ENCODE measurements at places on chromosomes 5 and 9.

- DNase-seq: no peak
These were observed 13.2 kb downstream of the DOCK8 start for GRCh38 chr9:227860-228259.

DNA sequence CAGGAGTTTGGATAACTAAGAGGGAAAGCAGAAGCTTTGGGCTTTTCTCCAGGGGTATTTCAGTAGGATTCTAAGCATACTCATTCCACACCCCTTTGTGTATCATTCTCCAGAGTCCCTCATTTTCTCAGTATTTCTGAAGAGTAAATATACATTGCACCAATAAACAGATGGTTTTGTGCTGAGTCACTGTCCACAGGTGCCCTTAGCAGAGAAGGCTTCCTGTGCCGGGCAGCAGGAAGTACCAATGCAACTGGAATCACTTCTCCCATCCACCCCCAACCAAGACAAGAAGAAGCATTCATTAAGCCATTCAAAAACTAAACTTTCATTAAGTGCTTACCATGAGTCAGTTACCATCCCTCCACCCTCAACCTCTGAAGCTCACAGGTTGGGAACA is 3.6 kb upstream of the CCNJL start:
- no peak for DNase-seq

GRCh38 chr9:123861756-123862120 is 68.2 kb downstream of the DENND1A start:
- DNase-seq: no peak

DNA sequence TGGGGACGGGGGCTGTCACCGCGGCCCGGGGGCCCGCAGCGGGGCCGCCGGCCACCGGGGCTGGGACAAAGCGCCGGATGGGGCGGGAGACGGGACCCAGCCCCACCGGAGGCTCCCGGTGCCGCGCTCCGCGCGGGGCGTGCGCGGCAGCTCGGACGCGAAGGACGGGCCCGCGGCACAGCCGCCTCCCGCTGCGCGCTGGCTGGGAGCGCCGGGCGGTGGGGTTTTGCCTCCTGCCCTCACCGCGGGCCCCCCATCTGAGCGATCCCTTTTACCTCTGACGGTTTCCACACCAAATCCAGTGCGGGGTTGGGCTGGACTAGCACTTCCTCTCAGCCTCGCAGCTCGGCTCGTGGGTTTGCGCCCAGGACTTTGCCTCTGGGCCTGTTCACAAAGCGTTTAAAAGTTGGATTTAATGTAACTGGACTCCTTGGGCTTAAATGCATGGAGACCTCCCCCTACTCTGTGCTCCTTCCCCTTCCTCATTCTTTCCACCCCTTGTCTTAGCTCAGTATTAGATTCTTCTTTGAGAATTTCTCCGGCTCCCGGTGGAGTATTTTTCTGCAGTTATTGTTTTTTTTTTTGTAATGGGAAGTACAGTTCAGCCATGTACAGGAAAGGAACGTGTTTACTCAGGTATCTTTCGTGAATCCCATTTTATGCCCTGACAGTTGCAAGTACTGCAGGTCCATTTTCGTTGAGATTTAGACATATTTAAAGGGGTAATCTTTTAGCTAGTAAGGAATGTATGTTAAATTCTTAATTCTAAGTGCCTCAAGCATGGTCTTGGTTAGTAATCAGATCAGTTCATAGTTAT is 691 bp downstream of the FCHO2 start:
- no peak for DNase-seq

GRCh38 chr9:93686127-93686879 is 109.9 kb downstream of the PHF2 start:
- no peak for DNase-seq

GRCh38 chr5:82185851-82186250 is 92.3 kb downstream of the RPS23 start:
- DNase-seq: no peak

GRCh38 chr5:50655810-50656205 is 10.6 kb upstream of the PARP8 start:
- DNase-seq: no peak

DNA sequence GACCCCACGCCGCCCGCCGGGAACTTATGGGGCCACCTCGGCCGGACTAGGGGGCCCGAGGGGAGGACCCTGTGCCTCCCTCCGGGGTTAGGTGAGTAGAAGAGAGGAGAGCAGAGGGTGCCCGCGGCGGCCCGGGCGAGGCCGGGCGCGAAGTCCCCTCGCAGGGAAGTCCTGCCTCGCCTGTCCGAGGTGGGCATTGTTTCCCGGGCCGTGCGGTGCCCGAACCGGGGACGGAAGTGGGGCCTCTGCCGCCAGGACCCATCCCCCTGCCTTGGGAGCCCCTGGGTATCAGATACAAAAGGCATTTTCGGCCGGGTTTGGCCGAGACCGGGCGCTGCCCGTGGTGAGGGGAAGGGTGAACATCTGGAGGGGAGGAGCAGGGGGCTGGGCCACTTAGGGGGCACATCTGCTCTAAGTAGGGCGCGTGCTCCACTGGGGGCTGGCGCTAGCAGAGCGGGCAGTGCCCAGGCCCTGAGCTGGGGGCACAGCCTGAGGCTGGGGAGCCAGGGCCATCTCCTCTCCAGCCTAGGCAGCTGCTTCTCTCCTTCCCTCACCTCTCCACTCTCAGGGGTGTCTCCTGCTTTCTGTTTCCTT is 48.2 kb downstream of the DAB2IP start:
- DNase-seq: no peak

GRCh38 chr5:11520241-11520930 is 383.9 kb downstream of the CTNND2 start:
- DNase-seq: no peak

DNA sequence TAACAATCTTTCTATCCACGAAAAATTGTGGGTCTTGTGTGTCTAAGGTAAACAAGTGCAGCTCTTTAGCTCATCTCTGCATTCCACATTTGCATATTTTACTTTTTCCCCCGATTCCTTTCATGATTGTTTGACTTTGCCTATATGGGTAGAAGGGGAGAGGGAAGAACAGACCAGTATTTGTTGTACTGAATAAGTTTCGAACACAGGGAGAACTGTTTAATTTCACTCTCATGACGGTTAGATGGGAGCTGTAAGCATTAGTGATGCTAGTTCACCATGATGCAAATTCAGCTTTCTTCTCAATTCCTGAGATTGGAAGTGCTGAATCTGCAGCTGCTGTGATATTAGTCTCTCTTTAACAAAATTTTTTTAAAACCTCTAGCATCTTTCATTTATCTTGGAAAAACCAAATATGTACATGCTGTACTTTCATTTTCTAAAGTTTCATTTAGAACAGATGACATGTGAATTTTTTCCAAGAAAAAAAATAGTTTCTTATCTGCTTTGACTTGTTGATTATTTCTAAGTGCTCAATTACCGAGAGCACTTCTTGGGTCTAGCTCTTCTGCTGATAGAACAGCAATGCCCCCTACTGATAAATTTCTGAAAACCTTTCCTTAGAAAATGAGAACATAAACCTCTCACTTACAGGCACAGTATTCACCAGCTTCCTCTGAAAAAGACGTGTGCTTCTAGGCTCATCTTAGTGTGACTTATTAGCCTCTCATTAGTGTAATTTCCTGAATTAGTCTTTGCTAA is 149.5 kb downstream of the BAAT start:
- no peak for DNase-seq

DNA sequence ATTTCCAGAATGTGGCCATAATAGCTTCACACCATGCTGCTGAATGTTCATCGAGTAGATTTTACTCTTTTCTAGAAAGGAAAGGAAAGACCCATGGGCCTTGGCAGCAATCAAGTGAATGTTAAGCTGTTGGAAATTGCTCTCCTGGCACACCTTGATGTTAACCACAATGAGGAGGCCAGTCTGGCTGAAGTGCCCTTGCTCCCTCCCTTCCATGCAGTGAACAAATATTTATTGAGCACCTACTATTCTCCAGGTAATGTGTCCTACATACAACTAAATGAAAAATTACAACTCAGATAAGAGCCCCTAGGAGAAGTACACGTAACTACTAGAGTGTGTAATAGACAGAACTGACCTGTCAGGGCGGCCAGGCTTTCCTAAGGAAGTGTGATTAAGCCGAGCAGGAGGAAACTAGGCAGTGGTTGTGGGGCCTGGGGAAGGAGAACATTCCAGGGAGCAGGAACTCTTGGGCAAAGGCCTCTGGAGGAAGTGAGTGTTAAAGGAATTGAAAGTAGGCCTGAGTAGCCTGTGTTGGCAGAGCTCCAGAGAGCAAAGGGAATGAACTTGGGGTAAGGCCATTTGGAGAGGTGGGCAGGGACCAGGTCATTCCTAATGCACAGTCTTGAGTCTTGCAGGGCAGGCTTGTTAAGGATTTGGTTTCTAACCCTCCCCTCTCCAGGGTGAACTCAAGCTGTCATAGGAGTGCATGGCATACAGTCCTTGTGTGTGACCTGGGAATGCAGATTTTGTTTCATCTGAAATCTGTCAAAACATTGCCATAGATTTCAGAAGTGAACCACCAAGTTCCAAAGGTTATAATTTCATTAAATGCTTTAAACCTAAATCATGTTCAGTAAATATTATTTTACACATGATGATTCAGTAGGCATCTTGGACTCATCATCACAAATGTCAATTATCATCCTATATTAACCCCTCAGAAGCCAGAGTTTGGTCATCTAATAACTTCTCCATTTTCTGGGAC is 9.0 kb upstream of the ZSWIM6 start:
- no peak for DNase-seq

GRCh38 chr9:81868145-81868544 is 60.1 kb upstream of the SPATA31D4 start:
- no peak for DNase-seq

DNA sequence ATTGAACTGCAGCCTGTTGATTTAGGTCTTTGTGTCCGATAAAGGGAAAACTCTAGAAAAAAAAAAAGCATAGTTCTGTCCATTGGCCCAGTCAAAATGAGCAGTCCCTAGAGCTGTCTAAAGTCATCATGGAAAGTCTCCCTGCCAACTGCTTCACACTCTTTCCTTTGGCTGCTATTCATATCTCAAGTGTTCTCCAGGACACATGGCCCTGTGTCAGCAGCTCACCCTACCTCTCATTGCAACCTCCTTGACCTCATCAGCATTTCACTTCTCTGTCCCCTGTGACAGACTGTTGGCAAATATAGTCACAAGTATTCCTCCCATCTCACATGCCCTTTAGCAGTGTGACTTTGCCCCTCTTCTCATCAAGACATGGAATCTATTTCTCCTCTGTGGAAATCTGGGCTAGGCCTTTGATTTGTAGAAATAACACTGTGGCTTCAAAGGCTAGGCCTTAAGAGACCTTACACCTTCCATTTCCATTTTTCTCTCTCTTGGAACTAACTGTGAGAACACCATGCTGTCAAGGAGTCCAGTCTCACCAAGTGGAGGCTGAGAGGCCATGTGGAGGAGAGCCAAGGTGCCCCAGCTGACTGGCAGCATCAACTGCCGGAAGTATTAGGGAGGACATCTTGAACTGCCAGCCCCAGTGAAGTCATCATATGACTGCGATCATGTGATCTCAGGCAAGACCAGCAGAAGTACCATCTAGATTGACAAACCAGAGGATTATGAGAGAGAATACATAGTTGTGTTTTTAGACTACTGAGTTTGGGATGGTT is 149.4 kb upstream of the TARS1 start:
- no peak for DNase-seq

DNA sequence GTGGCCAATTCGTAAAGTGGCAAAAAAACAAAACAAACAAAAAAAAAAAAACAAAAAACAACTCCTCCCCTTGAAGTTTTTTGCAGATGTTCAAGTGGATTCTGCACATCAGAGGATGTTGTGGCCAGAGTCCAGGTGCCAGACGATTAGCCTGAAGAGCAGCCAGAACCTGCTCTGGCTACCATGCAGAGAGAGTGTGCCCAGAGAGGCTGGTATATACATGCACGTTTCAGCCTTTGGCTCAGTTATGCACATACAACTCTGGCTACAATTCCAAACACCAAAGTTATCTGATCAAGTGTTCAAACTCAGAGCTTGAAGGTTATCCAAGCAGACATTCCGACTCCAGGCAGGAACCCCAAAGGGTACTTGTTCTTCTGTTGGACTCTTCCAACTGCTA is 34.7 kb downstream of the GGTA1 start:
- DNase-seq: no peak

DNA sequence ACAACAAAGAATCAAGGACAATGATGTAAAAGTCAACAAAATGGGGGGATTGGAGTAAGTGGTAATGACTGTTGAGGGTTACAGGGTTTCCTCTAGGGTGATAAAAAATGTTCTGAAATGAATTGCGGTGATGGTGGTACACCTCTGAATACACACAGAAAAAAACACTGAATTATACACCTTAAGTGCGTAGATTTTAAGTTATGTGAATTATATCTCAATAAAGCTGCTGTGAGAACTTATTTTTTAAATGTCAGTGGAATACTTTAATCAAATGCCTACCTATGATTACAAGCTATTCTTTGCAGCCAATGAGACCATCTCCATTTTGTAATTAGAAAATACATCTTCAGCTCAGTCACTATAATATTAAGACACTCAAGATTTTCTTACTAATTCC is 53.5 kb downstream of the ZNF608 start:
- no peak for DNase-seq

DNA sequence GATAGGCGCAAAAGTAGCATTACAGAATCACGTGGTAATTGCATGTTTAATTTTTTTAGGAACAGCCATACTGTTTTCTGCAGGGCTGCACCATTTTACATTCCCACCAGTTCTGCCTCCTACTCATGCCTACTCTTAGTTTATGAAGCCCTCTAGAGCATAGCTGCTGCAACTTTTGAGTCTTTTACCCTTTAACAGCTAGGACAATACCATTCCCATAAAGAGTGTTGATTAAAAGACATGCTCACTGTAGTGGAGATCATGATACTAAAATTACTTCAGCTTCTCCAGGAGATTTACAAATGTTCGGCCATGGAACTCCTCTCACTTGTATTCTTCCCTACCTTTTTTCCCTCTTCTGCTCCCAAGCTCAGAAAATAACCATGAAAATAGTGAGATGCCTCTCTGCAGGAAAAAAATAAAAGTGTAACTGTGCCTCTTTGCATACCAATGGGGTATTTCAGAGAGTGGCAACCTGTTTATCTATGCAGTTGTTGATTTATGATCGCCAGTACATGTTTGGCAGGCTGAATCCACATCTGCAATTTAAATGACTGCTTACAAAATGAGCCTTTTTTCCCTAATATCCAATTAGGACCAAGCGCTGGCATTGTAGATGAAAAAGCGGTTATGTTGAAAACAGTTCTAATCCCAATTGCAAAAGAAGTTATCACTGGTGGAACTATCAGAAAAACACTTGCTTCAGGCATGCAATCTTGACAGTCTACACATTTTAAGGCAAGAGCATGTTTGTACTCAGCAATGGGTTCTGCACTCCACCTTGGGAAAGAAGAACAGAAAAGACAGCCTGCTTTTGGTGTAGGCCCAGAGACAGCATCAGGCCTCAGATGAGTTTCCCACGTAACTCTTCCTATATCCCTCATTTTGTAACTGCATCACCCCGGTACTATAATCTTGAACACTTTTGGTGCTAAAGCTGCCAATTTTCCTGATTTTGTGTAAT is 131.1 kb downstream of the ADAMTSL1 start:
- no peak for DNase-seq

GRCh38 chr9:113525831-113526230 is 62.3 kb downstream of the RGS3 start:
- no peak for DNase-seq

DNA sequence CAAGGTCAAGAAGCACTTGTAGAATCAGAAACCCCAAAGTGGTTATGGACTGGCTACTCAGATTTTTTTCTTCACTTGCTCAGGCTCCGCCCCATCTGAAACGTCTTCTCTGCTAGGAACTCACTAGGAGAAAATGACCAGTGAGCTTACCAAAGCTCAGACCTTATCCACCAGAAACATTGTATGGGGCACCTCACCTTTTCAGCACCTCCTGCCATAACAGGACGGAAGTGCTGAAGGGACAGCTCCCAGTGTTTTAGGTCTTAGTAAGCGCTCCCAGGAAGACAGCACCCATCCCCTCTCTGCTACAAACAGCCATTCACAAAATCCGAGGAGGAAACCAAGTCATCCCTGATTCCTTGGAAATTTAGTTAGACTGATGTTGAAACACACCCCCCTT is 1.2 kb upstream of the GABRA1 start:
- DNase-seq: no peak

Data from NCI-H1436 treated with DMSO at 0.1 percent for 48 hours (cell line).